Stimulated activated CD8-positive, alpha-beta memory T cell treated with anti-CD3 and anti-CD28 coated beads, Interleukin-7, amount 100 ng/mL, for 1 hour (primary cell): ENCODE measurements at places on chromosomes 7 and 10.

DNA sequence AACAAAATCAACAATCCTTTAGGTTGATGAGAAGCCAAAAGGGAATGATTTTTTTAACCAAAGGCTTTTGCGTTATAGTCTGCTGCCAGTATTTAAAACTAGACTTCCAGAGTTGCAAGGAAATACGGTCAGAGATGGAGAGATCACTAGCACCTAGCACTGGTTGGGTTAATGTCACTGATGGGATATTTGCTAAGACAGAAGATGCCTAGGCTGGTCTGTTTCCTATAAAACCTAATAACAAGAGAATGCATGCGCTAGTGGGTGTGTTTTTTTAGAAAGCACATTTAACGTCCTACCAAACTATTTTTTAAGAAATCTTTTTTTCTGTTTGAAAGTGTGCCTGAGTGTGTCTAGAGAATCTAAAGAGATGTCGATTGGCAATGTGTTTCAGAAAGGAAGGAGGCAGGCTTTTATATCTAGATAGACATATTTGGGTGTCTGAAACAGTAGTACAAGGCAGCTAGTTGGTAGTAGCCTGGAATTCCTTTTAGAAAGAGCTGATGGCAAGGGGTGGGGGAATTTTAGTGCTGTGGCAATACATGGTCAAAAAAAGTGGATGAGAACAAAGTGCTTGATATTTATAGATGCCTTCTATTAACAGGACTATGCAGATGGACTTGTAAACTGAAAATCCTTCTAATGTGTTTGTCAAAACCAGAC lies 863 bp downstream of the CALD1 start:
- DNase-seq: no peak

DNA sequence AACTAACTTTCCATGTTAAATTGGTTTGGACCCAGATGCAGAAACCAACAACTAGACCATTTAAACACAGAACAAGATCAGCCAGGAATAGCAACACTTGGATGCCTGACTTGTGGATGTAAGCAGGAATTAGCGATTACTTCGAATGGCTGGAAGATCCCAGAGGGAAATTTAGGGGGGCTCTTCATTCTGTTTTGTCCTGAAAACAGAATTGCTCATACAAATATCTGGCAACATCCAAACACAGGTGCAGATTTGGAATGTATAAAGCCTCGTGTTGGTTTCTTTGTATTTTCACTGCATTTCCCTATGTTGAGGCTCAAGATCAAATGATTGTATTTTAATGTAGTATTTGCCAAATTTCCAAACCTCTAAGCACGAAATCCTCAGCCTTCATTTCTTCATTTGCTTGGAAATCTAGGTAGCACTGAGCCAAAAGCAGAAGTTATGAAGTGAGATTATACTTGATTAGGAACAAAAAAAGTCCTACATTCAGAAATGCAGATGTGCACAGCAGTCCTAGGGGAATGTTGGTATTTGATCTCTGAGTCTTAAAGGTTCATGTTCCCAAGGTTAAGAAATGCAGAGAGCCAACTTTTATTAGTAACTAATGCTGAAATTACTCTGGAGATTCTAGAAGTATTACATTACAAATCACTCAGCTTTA lies 248.7 kb upstream of the TCF7L2 start:
- DNase-seq: no peak

GRCh38 chr7:19427944-19428343 lies 280.9 kb downstream of the POLR1F start:
- DNase-seq: no peak

GRCh38 chr10:113021268-113022040 lies 71.4 kb downstream of the TCF7L2 start:
- no peak for DNase-seq

DNA sequence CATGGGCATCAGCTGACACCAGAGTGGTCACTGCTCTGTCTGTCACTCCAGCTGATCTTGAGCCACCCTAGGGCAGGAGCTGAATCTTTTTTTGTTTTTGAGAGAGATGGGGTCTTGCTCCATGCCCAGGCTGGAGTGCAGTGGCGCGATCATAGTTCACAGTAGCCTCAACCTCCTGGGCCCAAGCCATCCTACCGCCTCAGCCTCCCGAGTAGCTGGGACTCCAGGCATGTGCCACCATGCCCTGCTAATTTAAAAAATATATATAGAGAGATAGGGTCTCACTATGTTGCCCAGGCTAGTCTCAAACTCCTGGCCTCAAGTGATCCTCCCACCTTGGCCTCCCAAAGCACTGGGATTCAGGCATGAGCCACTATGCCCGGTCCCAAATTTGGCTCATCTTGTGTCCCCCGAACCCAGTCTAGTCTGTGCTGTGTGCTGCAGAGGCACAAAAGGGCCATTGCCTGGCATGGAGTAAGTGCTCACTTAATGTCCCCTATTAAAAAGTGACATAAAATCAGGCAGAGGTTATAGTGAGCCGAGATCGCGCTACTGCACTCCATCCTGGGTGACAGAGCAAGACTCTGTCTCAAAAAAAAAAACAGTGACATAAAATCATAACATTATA lies 8.1 kb upstream of the FZD9 start:
- no peak for DNase-seq

- peak; percentile 14 for DNase-seq
These were observed 47.4 kb downstream of the DENND11 start for GRCh38 chr7:141654551-141654950.

GRCh38 chr7:107946451-107946850 lies 55.5 kb downstream of the DLD start:
- no peak for DNase-seq

DNA sequence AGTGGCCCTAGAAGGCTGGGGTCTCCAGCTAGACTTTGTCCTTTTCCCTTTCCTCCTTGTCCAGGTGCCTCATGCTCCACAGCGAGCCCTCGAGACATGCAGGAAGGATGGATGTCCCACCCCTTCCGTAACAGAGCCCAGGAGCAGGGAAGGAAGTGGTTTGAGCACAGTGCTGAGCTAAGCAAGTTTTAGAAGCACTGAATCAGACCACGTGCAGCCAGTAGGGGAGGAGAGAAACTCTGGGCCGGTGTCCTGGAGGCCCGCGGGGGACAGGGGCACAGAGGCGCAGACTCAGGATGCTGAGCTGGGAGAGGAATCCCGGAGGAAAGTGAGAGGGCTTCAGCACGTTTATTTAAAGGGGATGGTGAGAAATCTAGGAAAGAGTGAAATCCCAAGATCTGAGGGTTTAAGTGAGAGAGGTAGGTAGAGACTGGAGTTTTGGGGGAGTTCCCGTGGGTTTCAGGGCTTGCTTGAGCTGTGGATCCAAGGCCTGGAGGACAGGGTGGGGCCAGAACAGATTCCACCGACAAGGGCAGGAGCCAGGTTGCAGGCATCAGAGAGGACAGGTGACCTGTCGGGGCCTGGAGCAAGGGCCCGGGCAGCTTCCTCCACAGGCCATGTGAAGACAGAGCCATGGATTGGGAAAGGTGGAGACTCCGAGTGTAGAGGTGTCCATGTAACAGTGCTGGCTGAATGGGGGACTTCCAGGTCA lies 4.4 kb upstream of the IRF5 start:
- DNase-seq: no peak

DNA sequence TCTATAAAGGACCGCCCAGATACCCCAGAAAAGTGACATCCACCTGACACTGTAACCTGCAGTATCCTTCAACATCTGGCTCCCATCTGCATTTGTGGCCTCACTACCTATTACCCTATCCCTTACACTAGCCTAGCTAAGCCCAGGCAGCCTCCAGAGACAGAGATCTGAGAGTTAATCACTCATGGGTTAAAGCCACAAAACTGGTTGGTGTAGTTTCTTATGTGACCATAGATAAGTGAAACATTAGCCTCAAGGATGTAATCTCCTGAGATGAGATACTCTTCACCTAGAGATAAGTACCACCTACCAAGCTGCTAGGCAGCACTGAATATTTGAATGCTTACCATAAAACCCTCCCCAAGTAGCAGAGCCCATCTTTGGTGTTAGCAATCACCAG lies 35.4 kb downstream of the CTTNBP2 start:
- no peak for DNase-seq

DNA sequence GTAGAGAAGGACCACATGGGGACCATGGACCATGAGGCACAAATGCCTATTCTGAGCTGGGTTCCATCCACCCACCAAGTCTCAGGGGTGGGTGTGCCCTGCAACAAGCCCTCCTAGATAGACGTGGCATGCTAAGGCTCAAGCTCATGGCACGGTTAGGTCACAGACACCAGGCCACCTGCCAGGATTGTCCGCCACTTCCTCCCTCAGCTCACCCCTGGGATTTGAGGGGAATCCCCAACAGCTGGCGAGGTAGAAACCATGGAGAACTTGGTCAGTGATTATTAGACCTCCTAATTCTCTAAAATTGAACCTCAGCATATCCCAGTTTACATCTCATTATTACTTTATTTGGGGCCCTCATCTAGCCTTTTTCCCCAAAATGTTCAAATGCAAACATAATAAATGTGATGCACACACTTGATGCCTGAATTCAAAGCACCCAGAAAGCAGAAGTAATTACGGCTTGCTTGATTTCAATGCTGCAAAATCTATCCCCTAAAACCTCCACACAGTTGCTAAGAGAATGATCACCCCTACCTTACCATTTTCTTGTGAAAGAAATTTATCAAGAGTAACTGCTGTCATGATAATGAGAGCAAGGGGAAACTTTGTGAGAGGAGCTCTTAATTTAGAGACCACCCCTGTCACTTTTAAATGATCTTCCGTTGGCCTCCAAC lies 366.6 kb upstream of the PFKP start:
- DNase-seq: no peak

- no peak for DNase-seq
These were observed 165.3 kb downstream of the AGMO start for GRCh38 chr7:15396210-15397158.

DNA sequence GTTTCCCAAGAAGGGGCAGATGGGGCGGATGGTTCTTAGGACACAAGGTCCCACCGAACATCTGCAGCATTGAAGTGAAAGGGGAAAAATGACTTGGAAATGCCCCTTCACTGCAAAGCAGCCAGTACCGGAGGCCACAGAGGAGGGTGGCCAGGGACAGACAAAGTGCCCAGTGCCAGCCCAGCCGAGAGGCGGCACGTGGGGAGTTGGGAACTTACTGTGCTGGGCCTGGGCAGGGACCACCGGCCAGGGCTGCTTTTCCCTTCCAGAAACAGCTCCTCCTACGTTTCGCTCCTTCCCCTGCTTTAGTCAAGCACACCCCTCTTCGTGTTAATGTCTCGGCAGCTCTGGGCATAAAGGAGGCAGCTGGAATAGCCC lies 129.2 kb downstream of the TNS3 start:
- DNase-seq: no peak

GRCh38 chr7:151107882-151108281 lies 21.6 kb downstream of the AGAP3 start:
- DNase-seq: no peak

DNA sequence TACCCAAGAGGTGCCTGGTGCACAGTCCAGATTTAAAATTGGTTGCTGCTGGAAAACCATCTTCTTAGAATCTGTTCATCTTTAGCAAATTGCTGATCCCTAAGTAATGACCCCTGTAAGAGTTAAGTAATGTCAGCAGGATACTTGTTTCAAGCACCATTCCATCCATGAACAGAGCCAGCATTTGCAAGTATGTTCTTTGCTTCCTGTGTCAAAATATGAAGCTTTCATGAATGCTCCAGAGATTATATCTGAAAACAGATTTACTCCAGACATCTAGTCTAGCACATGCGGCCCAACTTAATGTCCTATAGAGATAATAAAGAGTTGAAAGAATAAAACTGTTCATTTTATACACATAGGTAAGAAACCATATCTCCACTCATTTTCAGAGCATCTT lies 98.7 kb upstream of the ZNF438 start:
- DNase-seq: no peak

- DNase-seq: no peak
These were observed 12.5 kb downstream of the ITPRIP start for GRCh38 chr10:104325436-104326435.

- no peak for DNase-seq
These were observed 18.8 kb upstream of the KLRG2 start for GRCh38 chr7:139502226-139502625.

DNA sequence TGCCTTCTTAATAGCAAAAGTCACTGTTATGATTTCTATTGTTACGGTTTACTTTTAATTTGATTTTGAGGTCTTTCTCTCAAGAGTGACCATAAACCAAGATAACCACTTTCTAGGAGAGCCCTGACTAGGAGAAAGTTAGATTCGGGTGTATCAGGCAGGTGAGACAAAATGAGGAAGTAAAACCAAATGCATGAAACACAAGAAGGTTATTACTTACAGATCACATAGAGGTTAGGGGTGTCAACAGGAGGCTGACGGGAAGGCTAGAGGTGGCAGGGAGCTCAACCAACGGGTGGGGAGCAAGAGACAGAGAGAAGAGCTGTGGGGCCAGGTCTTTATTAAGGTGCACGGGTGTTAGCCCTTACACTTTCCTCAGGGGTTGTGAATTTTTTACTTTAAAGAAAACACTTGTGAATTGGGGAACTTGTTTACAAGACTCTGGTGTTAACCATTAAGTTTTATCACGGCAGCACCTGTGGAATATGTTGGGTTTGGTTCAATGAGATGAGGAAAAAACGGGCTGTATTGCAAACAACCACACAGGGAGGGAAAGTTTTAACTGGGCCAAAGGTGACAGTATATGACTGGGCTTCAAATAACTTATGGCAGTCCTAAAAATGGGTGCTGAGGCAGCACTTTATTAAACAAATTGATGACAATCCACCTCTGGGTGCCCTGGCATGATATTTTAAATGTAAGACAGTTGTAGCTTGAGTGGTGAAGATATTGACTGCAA lies 154.9 kb downstream of the SDHAF3 start:
- no peak for DNase-seq

- no peak for DNase-seq
These were observed 106.5 kb upstream of the RSU1 start for GRCh38 chr10:16923726-16924125.

- no peak for DNase-seq
These were observed 68.0 kb downstream of the GBF1 start for GRCh38 chr10:102313221-102313896.

GRCh38 chr10:125556882-125557281 lies 126.1 kb downstream of the TEX36 start:
- DNase-seq: no peak

GRCh38 chr10:15232279-15232678 lies 63.8 kb upstream of the NMT2 start:
- DNase-seq: no peak

- DNase-seq: no peak
These were observed 27.4 kb downstream of the SFMBT2 start for GRCh38 chr10:7383442-7383841.

- no peak for DNase-seq
These were observed 85.5 kb upstream of the PRKG1 start for GRCh38 chr10:50988792-50989191.

DNA sequence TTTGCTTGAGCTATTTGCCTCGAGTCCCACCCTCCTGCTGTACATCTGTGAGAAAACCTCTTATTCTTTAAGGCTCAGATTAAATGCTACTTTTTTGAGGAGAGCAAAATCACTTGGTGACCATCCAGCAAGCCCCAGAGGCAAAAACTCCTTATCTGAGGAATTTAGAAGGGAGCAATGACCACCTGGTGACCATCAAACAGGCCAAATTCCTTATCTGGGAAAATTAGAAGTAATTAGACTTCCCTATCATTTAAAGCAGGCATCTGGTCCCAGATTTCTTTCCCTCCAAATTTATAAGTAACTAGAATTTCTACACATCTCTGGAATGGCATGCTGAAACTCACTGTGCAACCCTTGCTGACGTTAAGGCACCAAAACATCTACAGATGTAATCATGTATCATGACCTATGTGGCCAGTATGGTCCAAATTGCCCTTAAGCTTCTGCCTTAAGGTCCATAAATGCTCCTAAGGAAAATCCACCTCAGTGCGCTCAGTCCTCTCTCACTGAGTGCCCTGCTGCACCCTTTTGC lies 40.9 kb upstream of the PDLIM1 start:
- no peak for DNase-seq
